ENCODE measurements at places on chromosomes 11 and 22.

- no peak for DNase-seq
Measured at GRCh38 chr11:720017-720641, 14.1 kb downstream of the EPS8L2 start.

GRCh38 chr22:31238057-31238456 lies 26.0 kb downstream of the LIMK2 start:
- no peak for DNase-seq

GRCh38 chr11:115425816-115426215 lies 78.4 kb downstream of the CADM1 start:
- DNase-seq = no peak

DNA sequence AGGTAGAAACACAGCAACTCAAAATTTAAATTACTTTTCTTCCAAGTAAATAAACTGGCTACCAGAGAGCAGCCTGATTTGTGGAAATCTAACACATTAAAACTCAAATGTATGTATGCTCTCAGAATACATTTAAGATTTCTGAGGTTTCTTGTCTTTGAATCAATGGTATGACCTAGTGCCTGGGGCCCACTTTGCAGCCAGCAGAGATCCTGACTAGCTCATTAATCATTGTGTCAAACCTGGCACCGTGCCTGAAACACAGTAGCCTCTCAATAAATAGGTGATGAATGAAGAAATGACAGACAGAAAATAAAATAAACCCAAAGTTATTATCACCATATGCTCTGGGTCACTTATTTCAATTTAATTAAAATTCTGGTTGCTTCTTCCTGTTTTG lies 176.2 kb upstream of the FAT3 start:
- peak; percentile 4 for DNase-seq

DNA sequence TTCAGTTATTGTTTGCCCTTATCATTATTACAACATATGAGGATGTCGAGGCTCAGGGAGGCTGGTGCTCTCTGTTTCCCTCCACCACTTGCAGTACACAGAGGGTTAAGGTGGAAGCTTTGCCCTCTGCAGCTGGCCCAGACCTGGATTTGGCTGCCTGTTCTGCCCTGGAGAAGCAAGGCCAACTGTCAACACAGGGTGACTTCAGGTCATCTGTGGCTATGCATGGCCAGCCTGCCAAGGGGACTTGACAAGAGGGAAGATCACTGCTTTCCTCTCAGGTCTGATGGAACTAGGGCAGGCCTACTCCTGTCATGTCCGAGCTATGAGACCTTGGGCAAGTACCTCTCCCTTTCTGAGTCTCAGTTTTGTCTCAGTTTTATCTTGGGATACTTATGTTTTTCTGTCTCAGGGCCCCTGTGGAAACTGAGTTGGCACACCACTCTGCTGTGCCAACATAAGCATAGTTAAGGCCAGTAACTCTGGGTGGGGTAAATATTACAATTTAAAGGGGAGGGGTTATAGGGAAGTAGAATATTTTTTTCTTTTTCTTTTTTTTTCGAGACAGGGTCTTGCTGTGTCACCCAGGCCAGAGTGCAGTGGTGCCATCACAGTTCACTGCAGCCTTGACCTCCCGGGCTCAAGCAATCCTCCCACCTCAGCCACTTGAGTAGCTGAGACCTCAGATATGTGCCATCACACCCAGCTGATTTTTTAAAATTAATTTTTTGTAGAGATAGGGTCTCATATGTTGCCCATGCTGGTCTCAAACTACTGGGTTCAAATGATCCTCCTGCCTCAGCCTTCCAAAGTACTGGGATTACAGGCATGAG lies 2.4 kb upstream of the THRSP start:
- DNase-seq = no peak

- DNase-seq = no peak
Measured at GRCh38 chr22:17853073-17853472, 78.8 kb upstream of the BID start.

- no peak for DNase-seq
Measured at GRCh38 chr11:64025205-64025604, 10.5 kb upstream of the FLRT1 start.

DNA sequence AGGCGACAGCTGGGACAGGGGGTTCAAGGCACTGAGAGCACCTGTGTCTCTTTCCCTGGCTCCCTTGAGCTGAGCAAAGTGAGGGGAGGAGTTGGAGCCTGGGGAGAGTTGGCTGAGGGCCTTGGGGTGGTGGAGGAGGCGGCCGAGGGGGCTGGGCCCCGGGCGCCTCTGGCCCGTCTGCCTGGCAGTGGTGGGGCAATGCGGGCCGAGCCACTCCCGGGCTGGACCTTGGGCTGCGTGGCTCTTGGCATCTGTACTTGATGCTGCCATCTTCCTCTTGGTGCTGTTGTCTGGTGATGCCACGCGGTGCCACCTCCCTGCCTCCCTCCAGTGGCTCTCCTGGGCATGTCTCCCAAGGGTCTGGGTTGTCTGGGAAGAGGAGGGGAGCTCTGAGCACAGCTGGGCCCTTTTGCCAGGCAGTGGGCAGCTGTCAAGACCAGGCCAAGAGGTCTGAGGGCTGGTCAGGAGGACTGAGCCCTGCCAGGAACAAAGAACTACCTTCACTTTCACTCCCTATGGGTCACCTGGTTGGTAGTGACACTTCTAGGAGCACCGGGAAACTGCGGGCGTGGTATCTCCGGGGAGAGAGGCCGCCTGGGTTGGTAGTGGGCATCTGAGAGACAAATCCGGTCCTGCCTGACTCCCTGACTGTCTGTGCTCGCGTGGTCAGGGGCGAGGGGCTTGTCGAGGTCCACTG lies 1.3 kb downstream of the GRIK4 start:
- no peak for DNase-seq

- peak; percentile 23 for DNase-seq
Measured at GRCh38 chr22:35593891-35594470, 23.1 kb downstream of the MB start.

DNA sequence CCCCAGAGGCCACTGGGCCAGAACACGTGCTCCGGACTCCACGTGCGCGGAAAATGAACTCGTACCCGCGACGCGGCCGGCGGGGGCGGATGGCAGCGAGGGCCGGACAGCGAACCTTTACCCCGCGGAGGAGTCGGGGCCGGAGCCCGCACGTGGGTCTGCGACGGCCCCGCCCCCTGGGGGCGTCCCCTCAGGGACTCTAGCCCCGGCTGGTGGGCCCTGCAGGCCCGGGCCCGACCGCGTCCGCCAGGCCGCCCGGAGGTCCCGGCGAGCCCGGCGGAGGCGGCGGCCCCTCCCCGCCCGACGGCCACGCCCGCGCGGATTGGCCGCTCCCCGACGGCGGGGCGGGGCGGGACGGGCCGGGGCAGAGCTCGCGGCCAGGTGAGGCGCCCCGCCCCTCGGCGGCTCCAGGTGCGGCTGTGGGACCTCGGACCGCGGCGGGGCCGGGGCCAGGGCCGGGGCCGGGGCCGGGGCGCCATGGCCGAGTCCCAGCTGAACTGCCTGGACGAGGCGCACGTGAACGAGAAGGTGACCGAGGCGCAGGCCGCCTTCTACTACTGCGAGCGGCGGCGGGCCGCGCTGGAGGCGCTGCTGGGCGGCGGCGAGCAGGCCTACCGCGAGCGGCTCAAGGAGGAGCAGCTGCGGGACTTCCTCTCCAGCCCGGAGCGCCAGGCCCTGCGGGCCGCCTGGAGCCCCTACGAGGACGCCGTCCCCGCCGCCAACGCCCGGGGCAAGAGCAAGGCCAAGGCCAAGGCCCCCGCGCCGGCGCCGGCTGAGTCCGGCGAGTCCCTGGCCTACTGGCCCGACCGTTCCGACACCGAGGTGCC lies at the start of gene FAM83F:
Gene FAM83F, plus strand, starts transcription at position 389 of the 827 bp plus-strand sequence. Its CDS starts 89 bp downstream, at position 478.
- DNase-seq = peak; percentile 52

GRCh38 chr11:7154881-7155361 lies 66.1 kb downstream of the RBMXL2 start:
- no peak for DNase-seq

DNA sequence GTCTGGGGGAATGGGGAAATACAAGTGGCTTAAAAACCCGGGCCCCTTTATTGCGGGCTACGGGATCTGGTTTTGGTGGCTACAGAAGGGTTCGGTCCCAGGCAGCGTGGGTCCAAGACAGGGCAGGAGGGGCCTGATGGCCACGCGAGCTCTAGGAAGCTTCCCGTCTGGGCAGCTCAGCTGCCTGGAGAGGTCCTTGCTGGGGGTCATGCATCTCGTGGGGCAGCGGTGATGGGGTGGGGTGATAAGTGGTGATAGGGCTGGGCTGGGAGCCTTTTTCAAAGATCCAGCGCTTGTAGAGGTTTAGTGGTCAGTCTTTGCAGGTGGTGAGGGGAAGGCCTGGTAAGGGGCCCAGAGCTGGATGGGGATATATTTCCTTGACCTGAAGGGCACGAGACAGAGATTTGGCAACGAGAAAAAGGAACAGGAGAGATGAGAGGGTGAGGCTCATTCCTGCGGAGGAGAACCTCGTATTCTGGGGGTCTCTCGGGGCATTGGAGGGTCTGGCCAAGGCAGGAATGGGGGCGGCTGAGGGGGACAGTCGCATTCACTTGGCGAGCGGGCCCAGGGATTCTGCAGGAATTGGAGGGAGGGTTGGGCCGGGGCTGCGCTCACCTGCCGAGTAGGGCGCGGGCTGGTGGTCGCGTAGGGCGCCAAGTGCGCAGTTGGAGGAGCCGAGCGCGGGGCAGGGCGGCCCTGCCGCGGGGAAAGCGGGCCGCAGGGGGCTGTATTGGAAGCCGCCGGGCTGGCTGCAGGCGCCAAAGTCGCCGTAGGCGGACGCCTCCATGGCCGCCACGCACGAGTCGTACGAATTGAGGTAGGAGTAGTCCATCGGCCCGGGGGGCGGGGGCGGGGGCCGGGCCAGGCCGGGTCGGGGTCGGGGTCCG lies 560 bp downstream of the PHOX2A start:
- no peak for DNase-seq

DNA sequence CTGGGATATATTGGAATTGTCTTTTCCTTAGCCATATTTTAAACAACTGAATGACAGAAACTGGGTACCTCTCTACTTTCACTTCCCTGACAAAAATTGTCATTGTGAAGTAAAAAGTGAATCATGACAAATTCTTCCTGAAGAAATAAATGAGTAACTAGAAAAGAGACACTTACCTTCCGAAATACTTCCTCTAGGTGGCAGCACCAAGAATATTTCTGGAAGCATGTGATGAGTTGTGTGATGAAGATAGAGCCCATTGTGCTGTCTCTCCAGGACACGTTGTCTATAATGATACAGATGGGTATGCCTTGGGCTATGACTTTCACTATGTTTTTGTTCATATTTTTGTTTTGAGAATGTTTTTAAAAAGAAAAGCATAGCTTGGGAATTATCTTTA lies 21.5 kb downstream of the CASP4 start:
- DNase-seq = no peak

GRCh38 chr11:47908198-47908597 lies 60.0 kb upstream of the NUP160 start:
- no peak for DNase-seq

- no peak for DNase-seq
Measured at GRCh38 chr22:26075251-26075650, 94.0 kb upstream of the SEZ6L start.

DNA sequence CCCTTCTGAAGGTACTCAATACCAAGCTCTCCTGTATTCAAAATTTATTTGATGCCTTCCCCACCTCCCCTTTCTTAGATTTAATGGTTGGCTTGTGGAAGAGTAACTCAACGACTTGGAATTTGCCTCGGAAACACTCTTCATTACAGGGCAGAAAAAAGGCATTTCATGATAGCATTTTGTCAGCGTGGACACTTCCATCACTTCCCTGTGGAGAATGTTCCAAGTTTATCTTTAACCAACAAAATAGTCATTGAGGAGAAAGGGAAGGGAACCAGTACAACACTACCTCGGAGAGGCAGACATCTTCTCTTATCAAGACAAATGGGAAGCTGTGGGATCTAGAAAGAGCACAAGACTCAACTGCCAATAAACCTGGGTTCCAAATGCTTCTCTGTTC lies 177.2 kb upstream of the MTMR2 start:
- no peak for DNase-seq

DNA sequence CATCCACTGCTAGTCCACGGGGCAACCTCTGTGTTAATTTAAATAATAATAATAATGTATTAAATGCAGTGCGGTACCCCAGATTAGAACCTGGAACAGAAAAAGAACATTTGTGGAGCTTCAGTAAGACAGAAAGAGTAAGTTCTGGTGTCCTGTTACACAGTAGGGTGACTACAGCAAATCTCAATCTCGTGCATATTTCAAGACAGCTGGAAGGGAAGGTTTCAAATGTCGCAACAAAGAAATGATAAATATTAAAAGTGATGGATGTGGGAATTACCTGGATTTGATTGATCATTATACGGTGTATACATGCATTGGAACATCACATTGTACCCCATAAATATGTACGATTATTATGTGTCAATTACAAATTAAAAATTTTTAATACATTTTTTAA lies 1.7 kb upstream of the RAC2 start:
- no peak for DNase-seq

GRCh38 chr11:68374531-68374930 lies 62.1 kb downstream of the LRP5 start:
- DNase-seq = no peak

- DNase-seq = no peak
Measured at GRCh38 chr11:127451861-127452260, 451.3 kb upstream of the KIRREL3 start.

- DNase-seq = peak; percentile 66
Measured at GRCh38 chr22:39306456-39307361, 12.7 kb downstream of the RPL3 start.

DNA sequence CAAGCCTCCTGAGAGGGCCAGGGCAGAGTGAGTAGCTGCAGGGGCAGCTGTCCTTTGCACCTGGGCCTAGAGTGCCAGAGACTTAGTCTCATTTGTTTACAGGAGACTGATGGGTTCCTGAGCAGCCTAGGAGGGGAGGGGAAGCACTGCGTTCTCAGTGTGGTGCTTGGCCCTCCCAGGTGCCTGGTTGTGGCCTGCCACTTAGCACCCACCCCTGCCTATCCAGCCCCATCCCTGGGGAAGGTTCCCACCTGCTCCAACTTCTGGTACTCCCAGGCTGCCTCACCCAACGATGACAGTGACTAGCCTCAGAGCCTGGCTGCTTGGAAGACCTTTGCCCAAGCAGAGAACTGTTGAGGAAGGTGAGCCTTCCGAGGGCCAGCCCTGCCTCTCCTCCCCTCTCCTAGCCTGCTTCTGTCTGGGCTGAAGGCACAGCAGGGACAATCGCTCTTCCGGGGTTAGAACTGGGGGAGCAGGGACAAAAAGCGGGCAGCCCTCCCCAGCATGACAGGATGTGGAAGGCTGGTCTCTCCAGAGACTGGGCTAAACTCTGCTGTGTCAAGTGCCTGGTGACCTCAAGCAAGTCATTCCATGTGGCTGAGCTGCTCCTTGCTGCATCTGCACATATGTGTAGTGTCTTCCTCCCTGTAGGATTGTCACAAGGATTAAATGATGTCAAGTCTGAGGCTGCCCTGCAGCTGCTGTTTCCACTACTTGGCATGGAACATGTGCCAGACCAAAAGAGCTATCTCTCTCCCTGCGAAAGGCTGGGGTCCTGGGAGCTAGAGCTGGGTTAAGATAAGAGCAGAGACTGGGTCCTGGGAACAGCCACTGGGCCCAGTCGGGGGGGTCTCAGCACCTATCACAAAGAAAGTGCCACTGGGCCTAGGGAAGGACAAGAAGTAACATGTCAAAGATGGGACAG lies 9.9 kb downstream of the KCNQ1OT1 start:
- no peak for DNase-seq

DNA sequence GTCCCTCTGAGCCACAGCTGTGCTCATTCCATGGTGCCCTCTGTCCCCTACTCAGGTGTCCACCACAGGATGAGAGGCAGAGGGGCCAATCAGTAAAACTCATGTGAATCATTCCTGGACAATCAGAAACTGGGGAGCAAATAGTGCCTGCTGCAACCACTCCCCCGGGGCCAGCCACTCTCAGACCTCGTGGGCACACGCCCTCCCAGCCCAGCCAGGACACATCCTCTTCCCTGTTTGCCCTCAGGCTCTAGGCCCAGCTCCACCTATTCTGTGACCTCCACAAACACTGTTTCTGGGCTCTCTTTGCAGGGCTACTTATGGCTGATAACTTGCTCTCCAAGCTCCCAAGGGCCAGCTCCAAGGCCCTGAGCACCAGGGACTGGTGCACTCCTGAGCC lies 14.0 kb upstream of the KCTD14 start:
- peak; percentile 45 for DNase-seq
